KG1 (cell line): ENCODE measurements at places on chromosomes 3 and 15.

- DNase-seq: no peak
Measured at GRCh38 chr3:158097593-158098308, 8.5 kb downstream of the SHOX2 start.

GRCh38 chr3:177802151-177802900, 605.0 kb upstream of the TBL1XR1 start:
- DNase-seq: no peak

DNA sequence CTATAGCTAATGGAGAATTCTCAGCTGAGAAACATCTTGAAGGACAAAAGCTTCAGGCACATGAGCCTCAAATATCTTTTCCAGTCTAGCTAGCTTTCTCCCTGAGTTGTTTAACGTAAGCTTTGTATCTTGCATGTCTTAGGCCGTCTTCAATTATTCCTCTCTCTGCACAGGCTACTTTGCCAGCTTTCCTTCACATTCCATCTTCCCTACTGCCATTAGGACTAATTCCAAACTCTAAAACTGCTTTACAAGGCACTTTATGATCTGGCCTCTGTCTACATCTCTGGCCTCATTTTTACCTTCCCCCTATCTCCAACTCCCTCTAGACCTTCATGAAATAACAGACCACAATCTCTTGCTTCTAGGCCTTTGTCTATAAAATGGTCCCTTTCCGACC, 171.4 kb downstream of the GREM1 start:
- no peak for DNase-seq

GRCh38 chr3:10583798-10584708, 78.7 kb upstream of the ATP2B2 start:
- DNase-seq: no peak

GRCh38 chr15:58632789-58633188, 116.7 kb downstream of the ADAM10 start:
- no peak for DNase-seq
